ENCODE measurements at places on chromosomes 6 and 20. TPM values are rescaled to one million over a fixed set of nuclear protein-coding genes. Genes with fewer than 3 reads are reported as not detected.

- DNase-seq: no peak
These were observed 69.9 kb downstream of the OLIG3 start for GRCh38 chr6:137424251-137424650.

GRCh38 chr20:8971669-8972316, 97.1 kb upstream of the PLCB4 start:
- DNase-seq: no peak

The KCNQ5 gene
- total RNA-seq: 4.8 TPM

- DNase-seq: no peak
These were observed 132.8 kb downstream of the FNDC1 start for GRCh38 chr6:159301810-159302593.

DNA sequence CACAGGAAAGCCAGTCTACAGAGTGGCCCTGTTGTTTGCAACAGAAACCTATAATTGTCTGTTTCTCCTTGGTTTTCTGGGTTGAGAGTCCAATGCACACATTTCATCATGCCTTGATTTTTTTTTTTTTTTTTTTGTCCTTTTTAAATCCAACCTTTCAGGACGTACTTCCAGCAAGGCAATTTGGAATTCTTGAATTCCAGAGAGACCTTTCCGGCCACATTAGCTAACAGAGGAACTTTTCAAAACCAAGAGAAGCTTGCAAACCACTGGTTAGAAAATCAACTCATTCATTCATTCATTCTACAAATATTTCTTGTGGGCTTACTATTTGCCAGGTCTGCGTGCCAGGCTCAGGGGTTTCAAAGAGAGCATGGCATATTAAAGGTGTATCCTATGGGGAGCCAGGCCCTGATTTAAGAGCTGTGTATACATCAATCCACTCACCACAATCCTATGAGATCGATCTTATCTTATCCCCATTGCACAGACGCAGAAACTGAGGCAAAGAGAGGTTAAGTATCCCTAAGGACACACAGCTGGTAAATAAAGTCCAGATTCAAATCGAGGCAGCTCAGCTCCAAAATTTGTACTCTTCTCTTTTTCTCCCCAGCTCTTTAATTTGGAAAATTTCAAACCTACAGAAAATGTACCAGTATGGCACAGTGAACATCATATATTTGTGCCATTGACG, 43.0 kb downstream of the EYA2 start:
- DNase-seq: no peak

- DNase-seq: no peak
These were observed 17.7 kb upstream of the MYB start for GRCh38 chr6:135163440-135163738.

DNA sequence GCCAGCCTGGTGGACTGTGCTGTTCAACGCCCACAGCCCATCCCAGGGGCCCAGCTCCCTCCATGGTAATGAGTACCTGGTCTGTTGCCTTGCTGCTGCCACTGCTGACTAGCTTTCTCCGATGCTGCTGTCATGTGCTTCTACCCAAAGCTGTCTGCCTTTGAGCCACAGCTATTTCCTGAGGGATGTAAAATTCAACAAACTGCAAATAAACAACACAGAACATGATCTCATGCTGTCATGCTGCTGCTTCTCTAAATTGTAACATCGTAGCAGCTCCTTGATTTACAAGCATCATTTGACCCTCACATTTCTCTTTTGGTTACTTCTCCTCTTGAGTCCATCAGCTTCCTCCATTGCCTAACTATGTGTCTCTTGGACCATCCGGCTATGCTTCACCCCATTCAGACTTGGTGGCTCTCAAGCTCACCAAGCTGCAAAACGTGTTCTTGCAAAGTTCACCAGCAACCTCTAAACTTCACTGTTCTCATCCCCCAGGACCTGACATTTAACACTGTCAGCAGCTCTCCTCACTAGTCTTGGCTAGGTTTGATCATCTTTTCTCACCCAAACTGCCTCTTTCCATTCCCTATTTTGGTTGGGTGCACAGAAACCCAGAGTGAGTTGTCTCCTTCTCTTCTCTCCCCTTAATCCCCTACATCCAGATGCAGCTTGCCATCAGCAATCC, 54.6 kb downstream of the FYN start:
- DNase-seq: peak; percentile 61

The SYNJ2 gene
- total RNA-seq: 40.3 TPM

- no peak for DNase-seq
These were observed 153.1 kb upstream of the RPS6KA2 start for GRCh38 chr6:166779963-166780683.

GRCh38 chr20:11047559-11047958, 373.8 kb upstream of the JAG1 start:
- peak; percentile 99 for DNase-seq

The DEFB125 gene
- not detected for total RNA-seq

The PCIF1 gene
- total RNA-seq: 11.1 TPM

GRCh38 chr6:148140772-148141557, 201.7 kb upstream of the SASH1 start:
- peak; percentile 26 for DNase-seq

The PRSS35 gene
- total RNA-seq: 0.49 TPM

GRCh38 chr6:38631186-38631783, 8.4 kb downstream of the BTBD9 start:
- DNase-seq: no peak

The MATN4 gene
- not detected for total RNA-seq

The CAP2 gene
- total RNA-seq: 39.9 TPM

- no peak for DNase-seq
These were observed 11.9 kb downstream of the NUS1 start for GRCh38 chr6:117687021-117687648.

- no peak for DNase-seq
These were observed 95.9 kb upstream of the PLEKHG1 start for GRCh38 chr6:150503586-150504339.

DNA sequence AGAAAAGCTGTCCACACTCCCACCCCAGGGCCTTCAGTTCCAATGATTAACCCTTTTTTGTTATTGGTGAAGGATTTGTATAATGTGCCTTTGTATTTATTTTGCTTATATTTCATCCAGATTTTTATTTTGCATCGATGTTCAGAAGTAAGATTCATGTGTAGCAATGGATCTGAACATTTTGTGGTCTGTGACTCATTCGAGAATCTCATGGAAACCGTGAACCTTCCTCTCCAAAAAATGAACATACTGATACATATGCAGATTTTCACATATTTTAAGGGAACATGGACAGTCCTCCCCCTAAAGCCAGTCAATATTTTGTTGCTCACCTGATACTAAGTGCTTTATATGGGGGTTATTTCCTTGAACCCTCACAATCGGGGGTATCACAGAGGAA, 421.8 kb upstream of the SOX4 start:
- DNase-seq: peak; percentile 23

The CCDC170 gene
- not detected for total RNA-seq

DNA sequence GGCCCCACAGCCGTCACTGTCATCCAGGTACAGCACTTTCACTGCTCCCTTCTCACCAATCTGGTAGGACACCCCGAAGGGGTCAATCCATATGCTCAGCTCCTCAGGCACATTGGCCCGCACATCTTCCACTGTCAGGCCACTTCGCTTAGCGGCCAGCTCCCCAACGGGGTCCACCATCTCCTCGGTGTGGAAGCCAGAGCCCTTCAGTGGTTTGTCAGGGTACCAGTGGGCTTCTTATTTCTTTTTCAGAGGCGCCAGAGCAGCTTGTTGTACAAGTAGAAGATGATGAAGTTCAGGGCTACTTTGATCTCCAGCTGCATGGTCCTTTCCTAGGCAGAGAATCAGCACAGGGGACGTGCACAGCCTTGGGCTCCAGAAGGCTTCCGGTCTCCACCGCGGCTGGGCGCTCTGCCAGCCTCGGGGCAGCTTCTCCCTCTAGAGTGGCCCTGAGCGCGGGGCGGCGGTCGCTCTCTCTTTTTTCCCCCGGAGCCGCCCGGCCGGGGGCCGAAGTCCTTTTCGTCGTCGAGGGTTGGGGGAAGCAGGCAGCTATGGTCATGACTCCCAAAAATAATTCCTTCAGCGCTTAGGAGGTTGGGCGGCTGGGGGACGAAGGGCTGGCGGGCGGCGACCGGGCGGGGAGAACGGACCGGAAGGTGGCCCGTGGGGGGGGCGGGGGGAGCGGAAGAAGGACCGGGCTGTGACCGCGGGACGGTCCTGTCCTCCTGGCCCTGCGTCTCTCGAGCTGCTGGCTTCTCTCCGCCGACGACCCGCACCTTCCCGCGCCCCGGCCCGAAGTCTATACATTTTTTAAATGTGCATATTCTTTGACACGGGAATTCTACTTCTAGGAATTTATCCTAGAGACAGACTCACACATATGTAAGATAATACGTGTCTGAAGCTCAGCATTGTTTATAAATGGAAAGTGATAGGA, 6.5 kb upstream of the ZSCAN9 start:
- peak; percentile 92 for DNase-seq

The SLC17A9 gene
- total RNA-seq: not detected

GRCh38 chr6:166798652-166799051, 157.7 kb downstream of the RNASET2 start:
- no peak for DNase-seq

DNA sequence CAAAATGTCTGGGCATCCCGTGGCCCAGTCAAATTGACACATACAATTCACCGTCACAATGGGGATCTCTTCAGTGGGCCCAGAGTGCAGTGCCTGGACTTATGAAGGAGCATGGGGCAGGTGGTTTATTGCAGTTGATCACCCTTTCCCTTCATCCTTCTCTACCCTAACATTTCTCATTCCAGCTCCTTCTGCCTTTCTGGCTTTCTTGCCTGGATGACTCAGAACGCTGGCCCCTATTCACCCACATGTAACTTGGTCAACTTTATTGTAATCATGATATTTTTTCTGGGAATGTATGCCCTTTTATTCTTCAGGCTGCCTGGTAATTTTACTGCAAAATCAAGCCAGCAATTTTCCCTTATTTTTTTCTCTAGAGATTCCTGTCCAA, 179.9 kb upstream of the DTNBP1 start:
- DNase-seq: no peak

DNA sequence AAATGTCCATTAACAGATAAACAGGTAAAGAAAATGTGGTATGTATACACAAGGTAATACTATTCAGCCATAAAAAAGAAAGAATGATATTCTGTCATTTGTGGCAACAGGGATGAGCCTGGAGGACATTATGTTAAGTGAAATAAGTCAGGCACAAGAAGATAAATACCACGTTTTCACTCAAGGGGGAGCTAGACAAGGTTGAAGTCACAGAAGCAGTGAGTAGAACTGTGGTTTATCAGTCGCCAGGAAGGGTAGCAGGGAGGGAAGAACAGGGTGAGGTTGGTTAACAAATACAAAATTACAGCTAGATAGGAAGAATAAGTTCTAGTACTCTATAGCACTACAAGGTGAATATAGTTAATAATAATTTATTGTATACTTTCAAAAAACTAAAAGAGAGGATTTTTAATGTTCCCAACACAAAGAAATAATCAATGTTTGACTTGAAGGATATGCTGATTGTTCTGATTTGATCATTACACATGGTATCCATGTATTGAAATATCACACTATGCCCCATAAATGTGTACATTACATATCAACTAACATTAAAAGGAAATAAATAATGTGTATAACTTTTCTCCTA, 21.1 kb downstream of the RTN4IP1 start:
- peak; percentile 79 for DNase-seq
